Stimulated activated CD4-positive, alpha-beta T cell treated with anti-CD3 and anti-CD28 coated beads, TNF-alpha, amount 100 ng/mL, for 4 hours (primary cell): ENCODE measurements at places on chromosomes 7 and 10.
A peak's percentile ranks its signal among the peaks of the same experiment; 100 is the strongest.

GRCh38 chr10:75312440-75312839 lies 76.7 kb upstream of the COMTD1 start:
- DNase-seq, result no peak

- no peak for DNase-seq
Measured at GRCh38 chr7:29806208-29806994, at the start of gene WIPF3. WIPF3 (plus strand) TSS chr7:29806508; CDS start chr7:29834725, 28,217 bp downstream.

DNA sequence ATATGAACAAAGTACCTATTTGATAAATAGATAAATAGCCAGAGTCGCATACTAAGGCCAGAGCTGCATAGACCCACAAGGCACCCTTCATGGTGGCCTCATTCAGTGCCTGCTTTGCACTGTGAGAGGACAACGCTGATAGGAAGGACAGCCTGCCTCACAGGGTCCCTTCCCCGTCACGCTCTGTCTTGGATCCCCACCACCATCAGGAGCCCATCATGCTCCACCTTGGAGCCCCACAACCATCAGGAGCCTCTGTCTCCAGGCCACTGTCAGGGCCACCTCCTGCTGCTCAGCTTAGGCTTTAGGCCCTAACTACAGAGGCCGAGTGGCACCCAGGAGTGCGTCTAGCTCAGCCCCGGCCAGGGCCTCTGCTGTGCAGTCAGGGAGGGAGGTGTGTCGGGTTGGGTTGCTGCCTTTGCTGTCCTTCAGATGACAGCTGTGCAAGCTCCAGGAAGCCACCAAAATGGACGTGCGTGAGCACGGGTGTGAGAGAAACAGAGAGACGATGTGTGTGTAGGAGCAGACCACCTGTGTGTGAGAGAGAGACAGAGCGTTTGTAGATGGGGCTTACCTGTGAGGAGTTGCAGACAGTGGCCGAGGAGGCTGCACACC lies 516.9 kb downstream of the GLRX3 start:
- DNase-seq, result no peak

GRCh38 chr10:43627942-43628341 lies 20.7 kb downstream of the ZNF32 start:
- DNase-seq, result no peak

- no peak for DNase-seq
Measured at GRCh38 chr10:43683451-43684291, 35.0 kb upstream of the ZNF32 start.

DNA sequence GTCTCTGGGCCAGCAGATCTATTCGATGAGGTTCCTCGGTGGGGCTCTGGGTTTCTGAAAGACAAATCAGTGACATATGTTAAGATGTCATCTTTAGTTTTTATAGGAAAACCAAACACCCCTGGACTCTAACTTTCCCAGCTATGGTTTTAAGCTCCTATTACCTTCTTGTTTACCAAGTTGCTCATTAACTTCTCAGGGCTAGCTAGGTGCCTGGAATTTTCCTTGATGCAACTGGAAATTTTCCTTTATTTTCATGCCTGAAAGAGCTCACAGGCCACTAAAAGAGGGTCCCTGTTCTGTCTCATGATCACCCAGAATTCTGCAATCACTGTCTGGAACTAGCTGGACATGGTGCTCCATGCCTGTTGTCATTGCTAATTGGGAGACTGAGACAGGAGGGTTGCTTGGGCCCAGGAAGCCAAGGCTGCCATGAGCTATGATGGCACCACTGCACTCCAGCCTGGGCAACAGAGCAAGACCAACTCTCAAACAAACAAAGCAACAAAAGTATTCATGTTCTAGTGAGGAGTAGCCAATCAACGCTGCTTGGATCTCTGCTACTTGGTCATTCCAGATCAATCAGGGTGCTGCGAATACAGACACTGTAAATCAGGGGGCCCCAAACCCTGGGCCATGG lies 1173.5 kb upstream of the AUTS2 start:
- no peak for DNase-seq

GRCh38 chr10:1605999-1606940 lies 131.1 kb downstream of the ADARB2 start:
- DNase-seq, result no peak

- peak; percentile 34 for DNase-seq
Measured at GRCh38 chr10:101031796-101032636, 982 bp downstream of the SFXN3 start.

- DNase-seq, result no peak
Measured at GRCh38 chr10:86295791-86296190, 70.8 kb downstream of the GRID1 start.

GRCh38 chr10:125768219-125768855 lies 7.3 kb downstream of the MMP21 start:
- DNase-seq, result no peak

DNA sequence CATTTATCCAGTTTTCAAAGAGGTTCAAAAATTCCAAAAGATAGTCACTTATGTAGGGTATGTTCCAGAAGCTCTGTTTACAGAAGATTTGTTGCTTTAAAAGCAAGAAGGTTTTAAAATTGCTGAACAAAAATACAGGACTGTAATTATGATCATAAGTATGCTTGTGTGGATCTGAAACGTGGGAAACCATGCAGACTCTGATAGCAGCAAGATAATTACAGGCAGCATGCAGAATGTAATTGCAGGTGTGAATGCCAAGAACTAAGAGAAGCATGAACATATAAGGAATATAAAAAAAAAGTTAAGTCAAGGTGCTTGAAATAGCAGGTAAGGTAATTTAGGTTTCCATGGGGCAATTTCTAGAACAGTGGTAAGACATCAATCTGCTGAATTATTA lies 405.7 kb downstream of the ARL4A start:
- DNase-seq, result no peak

- no peak for DNase-seq
Measured at GRCh38 chr10:133258066-133258817, 18.4 kb downstream of the ADAM8 start.

- no peak for DNase-seq
Measured at GRCh38 chr10:33073641-33074415, 115.8 kb upstream of the ITGB1 start.

DNA sequence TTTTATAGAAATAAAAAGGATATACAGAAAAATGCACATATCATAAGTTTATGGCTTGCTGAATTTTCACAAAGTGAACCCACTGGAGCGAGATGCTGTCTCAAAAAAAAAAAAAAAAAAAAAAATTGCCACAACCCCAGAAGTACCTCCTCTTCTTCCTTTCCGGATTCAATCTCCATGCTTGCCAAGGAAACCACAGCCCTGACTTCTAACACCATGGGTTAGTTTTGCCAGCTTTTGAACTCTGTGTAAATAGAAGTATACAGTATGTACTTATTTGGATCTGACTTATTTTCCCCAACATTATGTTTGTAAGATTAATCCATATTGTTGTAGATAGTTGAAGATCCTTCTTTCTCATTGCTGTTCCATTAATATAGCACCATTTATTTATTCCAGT lies 40.0 kb downstream of the FANK1 start:
- DNase-seq, result no peak

DNA sequence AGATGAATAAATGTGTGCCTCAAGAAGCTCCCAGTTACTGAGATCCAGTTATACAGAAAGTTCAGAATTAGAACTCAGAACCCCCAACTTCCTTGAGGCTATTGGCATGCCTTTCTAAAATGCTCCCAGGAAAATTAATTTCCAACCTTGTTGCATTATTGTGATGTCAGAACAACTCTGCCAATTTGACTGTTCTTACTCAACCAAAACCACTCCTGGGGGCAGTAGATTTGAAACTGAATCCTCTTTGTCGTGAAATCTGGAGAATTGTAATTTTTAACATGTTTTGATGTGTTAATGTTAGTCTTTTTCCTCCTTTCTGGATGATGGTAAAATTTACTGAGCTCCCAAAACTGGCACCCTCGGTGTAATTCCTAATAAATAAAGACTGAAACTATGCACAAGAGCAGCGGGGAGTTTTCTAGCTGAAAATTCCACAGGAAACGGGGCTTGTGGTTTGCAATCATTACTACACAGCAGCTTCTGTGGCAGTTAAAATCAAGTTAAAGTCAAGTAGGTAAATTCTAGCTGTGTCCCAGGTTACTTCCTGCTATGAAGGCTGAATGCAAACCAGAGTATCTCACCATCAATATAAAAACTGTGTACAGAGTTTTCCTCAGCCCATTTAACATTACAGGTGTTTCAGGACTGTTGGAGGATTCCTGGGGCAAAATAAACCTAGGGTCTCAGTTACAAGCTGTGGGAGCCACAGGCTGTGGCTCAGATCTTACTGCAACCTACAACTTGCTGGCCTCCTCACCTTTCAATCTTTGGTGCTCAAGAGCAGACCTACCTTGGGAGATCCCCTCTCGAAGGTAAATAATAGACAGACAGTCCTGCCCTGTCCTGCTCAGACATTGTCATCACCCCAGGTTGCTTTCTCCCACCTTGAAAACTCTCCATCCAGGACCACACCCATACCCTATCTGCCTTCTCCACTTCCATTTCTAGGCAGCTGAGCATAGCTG lies 156.3 kb upstream of the KMT2E start:
- DNase-seq, result no peak

DNA sequence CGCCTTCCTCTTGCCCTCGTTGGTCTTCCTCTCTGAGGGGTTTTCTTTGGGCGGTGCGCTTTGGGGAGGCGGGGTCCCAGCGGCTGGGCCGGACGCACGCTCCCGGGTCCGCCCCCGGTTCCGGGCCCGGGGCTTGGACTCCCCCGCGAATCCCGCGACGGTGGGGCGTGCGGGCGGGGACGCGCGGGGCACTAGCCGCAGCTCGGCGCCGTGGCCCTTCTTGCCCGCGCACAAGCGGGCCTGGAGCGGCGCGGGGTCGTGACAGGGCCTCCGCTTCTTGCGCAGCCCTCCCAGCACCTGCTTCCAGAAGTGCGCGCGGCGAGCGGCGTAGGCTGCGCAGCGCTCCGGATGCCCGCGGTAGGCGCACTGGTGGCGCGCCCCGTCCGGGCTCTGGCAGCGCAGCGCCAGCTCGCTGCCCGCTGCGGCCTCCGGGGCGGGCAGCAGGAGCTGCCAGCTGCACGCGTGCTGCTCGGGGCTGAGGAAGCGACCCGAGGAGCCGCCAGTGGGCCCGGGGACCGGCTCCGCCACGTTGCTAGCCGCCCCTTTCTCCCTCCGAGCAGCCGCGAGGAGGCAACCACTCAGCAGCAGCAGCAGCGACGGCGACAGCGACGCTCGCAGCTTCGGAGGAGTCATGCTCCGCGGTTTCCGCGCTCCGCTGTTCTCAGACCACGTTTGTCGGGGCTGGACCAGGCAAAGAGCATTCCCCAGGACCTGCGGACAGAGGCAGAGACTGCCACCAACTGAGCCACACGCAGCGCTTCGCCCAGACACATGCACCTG lies 759 bp downstream of the FGFBP3 start:
- peak; percentile 51 for DNase-seq

DNA sequence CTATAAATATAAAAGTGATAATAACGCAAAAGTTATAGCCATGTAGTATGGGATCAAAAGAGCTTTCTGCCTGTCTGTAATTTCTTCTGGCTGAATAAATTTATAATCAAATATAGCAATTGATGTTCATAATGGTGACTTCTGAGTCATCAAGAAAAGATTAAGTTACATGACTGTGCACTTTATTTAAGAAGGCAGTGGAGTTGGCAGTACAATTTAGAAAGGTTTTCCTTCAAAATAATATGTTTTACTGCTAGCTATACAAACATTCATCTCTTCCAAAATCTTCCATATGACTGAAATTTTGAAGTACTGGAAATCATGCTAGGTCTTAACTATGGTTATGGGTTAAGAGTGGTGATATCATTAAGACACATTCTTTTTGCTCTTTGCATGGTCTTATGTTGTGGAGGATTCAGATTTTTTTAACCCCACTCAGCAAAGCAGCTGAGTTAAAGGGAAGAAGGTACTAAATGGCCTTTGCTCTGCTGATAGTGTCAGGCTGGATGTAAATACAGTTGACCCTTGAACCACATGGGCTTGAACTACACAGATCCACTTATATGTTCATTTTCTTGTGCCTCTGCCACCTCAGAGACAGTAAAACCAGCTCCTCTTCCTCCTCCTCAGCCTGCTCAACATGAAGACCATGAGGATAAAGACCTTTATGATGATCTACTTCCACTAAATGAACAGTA lies 323.6 kb downstream of the BBS9 start:
- DNase-seq, result no peak

- DNase-seq, result no peak
Measured at GRCh38 chr7:39005036-39005435, 27.3 kb downstream of the POU6F2 start.

DNA sequence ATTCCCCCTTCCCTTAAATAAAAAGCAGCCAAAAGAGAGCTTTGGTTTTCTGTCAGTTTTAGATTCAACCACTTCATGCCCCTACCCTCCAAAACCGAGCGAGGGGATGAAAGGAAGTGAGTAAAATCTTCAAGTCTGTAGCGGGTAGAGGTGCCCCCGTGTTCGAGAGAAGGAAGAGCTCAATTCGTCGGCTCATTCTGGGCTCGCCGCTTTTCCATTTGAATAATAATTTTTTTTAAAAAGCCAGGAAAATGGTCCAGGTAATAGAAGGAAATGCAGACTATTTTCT lies 436.2 kb upstream of the GALNT17 start:
- DNase-seq, result no peak

DNA sequence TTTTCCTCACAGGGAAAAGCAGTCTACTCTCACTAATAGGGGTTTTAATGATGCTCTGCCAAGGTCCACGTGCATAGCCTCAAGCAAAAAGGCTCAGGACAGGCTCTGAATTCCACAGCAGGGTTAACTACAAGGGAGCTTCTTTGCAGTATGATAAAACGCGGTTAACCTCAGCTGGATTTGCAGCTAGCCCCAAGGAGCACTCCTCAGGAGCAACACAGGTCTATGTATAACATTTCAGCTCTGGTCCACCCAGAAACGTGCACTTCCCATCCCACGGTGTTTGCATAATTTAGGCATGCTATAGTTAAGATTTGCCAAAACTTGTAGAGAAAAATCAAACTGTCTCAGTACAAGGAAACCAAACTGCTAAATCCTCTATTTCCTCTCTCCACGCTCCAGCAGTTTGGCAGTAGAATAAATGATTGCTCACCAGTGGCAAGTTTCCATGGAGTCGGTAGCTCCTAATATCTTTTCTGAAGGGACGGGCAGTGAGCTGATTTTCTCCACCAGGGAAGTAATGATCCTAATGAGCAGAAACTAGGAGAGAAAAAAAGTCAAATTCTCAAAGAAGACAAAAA lies 13.1 kb upstream of the ASB4 start:
- DNase-seq, result no peak

GRCh38 chr10:22230158-22230833 lies 12.5 kb upstream of the EBLN1 start:
- no peak for DNase-seq

DNA sequence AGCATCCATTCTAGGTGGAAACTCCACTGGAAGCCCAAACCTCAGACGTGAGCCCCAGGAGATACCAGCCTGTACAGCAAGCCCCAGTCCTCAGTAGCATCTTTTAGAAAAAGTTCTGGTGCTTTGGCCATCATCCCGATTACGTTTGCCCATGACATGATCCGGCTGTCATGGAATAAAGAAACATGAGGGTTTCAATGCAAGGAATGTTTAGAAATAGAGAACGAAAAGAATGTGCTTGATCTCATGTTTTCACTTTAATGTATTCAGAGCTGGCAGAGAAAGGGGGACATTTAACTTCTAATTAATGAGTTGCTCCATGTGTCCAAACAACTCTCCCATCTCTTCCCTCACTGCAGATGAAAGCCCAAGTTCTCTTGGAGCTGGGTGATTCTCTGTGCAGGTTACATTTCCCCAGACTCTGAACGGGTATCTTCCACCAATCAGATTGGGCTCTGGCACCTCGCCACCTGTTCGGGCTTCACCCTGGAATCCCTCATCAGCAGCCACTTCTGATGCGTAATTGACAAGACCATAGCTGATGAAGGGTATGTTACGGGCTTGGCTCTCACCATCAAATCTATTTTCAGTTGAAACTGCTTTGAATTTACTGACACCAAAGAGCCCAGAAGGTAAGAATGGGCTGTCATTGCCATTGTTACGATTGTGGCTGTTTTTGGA lies 165.3 kb downstream of the PLXNA4 start:
- no peak for DNase-seq
